CD4-positive, alpha-beta T cell treated with Interferon alpha-2 for 1 hour (primary cell): ENCODE measurements at places on chromosomes 12 and 14.
A peak's percentile ranks its signal among the peaks of the same experiment; 100 is the strongest.

GRCh38 chr14:74400919-74401503 is 25.0 kb downstream of the SYNDIG1L start:
- no peak for DNase-seq

- DNase-seq, result no peak
These were observed 89.0 kb downstream of the POLR3B start for GRCh38 chr12:106446419-106447092.

DNA sequence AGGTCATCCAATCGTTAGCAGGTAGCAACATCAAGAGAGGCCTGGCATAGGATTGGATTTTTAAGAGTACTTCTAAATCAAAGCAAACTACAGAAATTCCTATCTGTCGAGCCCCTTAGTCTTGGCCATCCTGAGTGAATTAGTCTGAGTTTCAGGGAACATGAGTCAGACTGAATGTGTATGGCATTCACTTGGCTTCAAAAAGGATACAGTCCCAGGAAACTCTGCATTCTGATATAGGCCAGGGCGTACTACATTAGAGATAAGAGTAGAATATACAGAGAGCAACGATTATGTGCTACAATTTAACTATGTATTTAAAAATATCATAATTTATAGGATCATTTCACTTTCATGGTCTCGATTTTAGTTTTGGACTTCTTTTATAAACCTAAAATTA is 242.2 kb downstream of the SOX5 start:
- DNase-seq, result no peak

GRCh38 chr12:94643606-94644005 is 6.8 kb downstream of the TMCC3 start:
- DNase-seq, result no peak

GRCh38 chr12:120015313-120015712 is 26.3 kb downstream of the BICDL1 start:
- peak; percentile 77 for DNase-seq

GRCh38 chr14:53929871-53930715 is 26.5 kb downstream of the BMP4 start:
- DNase-seq, result no peak

DNA sequence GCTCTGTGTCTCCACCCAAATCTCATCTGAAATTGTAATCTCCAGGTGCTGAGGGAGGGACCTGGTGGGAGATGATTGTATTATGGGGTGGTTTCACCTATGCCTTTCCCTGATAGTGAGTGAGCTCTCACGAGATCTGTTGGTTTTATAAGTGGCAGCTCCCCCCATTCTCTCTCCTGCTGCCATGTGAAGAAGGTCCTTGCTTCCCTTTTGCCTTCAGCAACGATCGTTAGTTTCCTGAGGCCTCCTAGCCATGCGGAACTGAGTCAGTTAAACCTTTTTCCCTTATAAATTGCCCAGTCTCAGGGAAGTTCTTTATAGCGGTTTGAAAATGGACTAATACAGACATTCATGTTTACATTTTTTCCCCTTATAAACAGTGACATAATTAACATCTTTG is 36.1 kb downstream of the PELI2 start:
- DNase-seq, result no peak

DNA sequence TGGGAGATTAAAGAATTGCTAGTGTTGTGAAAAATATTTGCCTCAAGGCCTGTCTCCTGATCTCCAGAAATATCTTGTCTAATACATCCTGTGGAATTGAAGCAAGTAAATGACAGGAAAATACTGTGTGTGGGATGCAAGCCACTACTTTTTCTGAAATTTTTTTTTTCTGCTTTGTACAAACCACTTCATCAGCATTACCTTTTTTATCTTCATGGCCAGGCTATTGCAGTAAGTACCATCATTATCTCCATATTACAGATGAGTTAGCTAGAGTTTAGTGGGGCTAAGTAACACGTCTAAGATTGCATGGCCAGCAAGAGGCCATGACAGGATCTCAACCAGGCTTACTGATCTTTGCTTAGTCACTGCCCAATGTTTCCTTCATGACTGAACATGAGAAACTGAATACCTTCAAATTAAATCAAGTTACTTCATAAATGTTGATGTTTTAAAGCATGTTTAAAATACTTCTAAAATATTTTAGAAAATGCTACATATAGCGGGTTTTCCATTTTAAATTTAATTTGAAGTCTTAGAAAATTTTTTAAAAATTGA is 273.7 kb downstream of the SLC6A15 start:
- DNase-seq, result no peak

- no peak for DNase-seq
These were observed 168.7 kb downstream of the GALC start for GRCh38 chr14:87824266-87824665.

DNA sequence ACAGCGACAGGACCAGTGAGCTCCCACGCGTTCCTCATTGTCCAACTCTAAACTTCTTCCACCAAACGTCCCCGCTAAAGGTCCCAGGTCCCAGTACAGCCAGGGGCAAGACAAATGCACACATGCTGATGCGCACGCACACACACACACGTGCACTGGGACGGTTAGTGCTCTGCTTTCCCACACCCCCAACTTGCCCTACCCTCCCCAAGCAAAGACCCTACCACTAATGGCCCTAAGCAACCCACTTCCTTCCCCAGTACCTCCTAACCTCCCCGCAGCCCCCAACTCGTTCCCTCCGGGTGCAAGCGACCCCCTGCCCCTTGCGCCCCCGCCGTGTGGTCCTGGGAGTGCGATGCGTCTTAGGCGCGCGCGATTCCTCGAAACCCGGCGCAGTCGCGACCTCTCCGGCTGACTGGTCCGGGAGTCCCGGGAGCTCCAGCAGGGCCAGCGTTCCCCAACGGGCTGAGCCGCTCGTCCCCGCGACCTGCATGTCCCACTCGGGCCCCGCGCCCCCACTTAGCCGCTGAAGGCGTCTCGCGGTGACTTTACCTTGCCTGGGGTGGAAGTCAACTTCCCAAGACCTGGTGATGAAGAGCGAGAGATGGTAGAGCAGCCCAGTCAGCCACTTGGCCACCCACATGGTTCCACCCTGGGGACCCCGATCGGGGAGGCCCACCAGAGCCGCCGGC is 578 bp downstream of the ADAMTS20 start:
- DNase-seq, result no peak

GRCh38 chr14:31819281-31819680 is 257.8 kb upstream of the ARHGAP5 start:
- no peak for DNase-seq

DNA sequence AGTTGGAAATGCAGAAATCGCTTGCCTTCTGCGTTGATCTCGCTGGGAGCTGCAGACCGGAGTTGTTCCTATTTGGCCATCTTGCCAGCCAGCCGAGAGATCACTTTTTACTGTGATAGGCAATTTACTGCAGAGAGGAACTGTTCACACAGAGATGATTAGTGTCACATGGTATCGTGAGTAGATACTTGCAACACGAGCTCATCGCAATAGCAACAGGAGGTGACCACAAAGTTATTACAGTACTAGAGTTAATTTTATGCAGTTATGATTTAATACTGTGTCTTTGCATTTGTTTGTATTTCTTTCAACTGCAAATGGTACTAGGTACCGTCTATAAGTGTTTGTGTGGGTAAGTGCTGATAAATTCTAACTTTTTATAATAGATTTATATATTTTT is 27.8 kb downstream of the NOPCHAP1 start:
- no peak for DNase-seq

GRCh38 chr14:99039331-99040041 is 232.5 kb downstream of the BCL11B start:
- DNase-seq, result no peak

DNA sequence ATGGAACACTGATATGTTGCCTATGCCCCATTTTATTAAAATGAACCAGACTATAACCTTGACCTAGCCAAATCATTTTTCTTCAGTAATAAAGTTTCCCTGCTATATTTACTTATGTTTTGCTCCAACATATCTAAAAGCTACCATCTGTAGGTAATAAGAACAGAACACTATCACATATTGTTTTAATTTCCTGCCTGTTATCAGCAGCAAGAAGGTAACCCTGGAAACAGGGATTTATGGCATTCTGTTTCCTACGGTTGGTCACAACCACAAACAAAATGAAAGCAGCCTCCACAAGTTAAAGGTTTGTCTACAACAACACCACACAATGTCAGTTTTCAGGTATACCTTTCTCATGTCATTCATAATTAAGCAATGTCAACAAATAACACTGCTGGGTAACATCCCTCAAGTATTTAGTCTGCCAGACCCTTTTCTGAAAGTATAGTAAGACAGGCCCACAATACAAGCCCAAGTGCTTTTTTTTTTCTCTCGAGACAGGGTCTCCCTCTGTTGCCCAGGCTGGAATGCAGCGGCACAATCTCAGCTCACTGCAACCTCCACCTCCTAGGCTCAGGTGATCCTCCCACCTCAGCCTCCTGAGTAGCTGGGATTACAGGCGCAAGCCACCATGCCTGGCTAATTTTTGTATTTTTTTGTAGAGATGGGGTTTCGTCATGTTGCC is 25.5 kb downstream of the GCH1 start:
- no peak for DNase-seq

DNA sequence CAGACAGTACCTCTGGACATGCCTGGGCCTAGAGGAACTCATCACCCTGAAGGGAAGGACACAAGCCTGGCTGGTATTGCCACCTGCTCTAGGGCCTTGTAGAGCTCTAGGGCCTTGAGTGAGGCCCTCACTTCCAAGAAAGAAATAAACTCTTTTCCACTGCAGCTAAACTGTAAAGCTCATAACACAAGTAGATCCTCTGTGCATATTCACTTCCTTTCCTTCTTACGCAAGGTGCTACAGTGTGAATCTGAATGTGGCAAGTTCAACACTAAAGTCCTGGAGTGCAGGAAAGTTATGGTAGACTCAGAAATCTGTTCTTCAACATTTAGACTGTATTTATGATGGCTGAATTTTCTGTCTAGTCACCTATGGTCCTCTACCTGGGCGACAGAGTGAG is 14.5 kb downstream of the RNASE3 start:
- DNase-seq, result no peak

- peak; percentile 22 for DNase-seq
These were observed 5.5 kb downstream of the CEP170B start for GRCh38 chr14:104870368-104871144.

DNA sequence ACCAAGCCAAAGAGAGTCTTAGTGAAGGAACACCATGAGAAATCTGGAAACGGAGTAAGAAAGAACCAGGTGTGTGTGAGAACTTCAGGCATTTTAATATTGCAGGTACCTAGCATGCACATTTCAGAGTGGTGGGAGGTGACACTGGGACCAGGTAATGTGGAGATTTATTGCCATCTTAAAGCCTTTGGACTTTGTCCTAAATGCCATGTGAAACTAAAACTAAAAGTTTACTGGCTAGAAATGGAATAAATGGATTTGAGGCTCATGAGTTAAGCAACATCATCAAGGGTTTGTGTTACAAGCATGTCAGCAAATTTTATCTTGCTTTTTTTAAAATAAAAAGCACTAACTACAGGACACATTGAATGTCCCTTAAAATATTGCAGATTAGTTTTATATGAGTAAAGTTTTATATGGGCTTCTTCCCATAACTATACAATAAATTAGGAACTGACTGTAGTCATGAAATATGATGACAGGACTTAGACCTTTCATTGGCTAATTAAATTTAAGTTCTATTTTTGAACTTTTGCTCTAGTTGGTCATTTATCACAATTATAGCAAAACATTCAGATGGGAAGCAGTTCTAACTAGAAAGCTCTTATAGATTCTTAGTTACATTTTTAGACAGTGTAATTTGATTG is 721.1 kb upstream of the NOVA1 start:
- no peak for DNase-seq

- no peak for DNase-seq
These were observed 51.7 kb upstream of the CCDC196 start for GRCh38 chr14:66434464-66434863.

- DNase-seq, result no peak
These were observed 121.0 kb upstream of the KRR1 start for GRCh38 chr12:75632442-75632841.

- DNase-seq, result no peak
These were observed 2.6 kb downstream of the C12orf43 start for GRCh38 chr12:121013715-121014114.

GRCh38 chr12:54661048-54661447 is 12.9 kb upstream of the DCD start:
- no peak for DNase-seq

- no peak for DNase-seq
These were observed 28.4 kb upstream of the PTPRR start for GRCh38 chr12:70948976-70949336.

- no peak for DNase-seq
These were observed 25.9 kb downstream of the RHOF start for GRCh38 chr12:121767525-121768016.

- DNase-seq, result no peak
These were observed 17.8 kb downstream of the E2F7 start for GRCh38 chr12:77047341-77048109.

DNA sequence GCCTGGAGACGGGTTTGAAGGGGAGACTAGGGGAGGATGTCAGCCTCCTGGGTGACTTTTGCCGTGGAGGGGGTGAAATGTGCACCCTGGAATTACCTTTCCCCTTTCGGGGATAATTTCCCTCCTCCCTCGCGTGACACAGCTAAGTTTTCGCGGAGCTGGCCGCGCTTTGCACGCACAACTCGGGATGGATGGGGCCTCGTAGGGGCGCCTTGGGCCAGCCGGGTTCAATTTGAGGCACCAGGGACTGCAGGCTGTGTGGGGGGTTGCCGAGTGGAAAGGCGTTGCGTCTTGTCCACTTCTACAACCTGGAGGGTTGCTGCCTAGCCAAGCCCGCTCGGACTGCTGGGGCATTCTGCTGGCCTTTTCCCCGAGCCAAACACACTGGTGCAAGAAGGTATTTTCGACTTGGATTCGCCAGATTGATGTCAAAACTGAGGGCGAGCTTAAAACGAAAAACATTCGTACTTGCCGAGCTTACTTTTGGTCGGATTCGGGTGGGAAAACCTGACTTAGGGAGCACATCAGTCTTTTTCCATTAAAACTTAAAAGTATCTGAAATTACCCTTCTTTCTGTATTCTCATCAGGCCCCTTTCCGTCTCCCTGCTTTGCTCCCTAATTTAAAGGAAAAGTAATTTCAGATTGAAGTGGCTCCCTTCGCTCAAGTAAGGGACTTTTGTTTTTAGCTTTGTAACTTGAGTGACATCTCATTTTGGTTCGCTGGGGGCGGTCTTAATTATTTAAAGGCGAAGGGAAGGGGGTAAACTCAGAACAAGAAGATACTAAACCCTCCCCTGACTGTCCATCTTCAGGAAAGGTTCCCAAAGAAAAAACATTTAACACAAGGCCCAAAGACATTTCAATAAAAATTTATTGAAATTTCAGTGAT is 14.3 kb downstream of the TBX3 start:
- DNase-seq, result no peak

- DNase-seq, result no peak
These were observed 1981.7 kb upstream of the FLRT2 start for GRCh38 chr14:83548061-83548839.

- no peak for DNase-seq
These were observed 76.7 kb downstream of the DIP2B start for GRCh38 chr12:50581226-50582184.
